ENCODE measurements at places on chromosomes 2 and 18. TPM values are rescaled to one million over a fixed set of nuclear protein-coding genes. Genes with fewer than 3 reads are reported as not detected.

EGR4 gene
- total RNA-seq: not detected

CREG2 gene
- not detected for total RNA-seq

EML6 gene
- total RNA-seq: 1.6 TPM

GRCh38 chr2:232721882-232722281 is 24.8 kb downstream of the GIGYF2 start:
- no peak for DNase-seq
- H3K36me3 ChIP-seq: no peaks in the 10 kb centered on the region
- no peaks in the 10 kb centered on the region for H3K4me1 ChIP-seq
- H3K27me3 ChIP-seq: no peaks in the 10 kb centered on the region

- no peak overlapping the region for H3K27ac ChIP-seq
- no peaks in the 10 kb centered on the region for H3K36me3 ChIP-seq
- H3K4me3 ChIP-seq: no peak overlapping the region
Observed at GRCh38 chr2:153074207-153074606, 355.8 kb downstream of the ARL6IP6 start.

MBOAT2 gene
- 20.0 TPM for total RNA-seq

FSHR gene
- total RNA-seq: not detected

DNA sequence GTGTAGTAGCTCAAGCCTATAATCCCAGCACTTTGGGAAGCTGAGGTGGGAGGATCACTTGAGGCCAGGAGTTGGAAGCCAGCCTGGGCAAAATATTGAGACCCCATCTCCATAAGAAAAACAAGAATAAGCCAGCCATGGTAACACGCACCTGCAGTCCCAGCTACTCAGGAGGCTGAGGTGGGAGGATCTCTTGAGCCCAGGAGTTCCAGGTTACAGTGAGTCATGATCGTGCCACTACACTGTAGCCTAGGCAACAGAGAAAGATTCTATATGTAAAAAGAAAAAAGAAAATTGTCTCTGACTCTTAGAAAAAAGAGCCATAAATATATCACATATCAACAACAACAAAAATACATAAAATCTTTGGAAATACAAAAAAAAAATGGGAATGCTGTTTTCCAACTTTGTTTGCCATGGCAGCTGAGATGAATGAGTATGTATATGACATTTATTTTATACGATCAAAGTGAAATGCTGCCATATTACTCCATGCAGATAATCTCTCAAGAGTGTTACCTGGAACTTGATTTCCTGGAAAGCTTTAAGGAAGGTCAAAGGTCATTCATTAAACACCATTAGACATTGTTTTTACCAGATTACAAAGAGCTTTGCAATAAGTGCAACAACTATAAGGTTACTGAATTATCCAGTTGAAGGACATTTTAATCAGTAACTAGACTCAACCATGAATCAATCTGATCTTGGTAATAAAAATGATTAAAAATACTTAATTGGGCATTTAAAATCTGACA is 19.7 kb upstream of the DAPL1 start:
- H3K4me1 ChIP-seq: no peaks in the 10 kb centered on the region
- H3K27ac ChIP-seq: no peak overlapping the region

DNA sequence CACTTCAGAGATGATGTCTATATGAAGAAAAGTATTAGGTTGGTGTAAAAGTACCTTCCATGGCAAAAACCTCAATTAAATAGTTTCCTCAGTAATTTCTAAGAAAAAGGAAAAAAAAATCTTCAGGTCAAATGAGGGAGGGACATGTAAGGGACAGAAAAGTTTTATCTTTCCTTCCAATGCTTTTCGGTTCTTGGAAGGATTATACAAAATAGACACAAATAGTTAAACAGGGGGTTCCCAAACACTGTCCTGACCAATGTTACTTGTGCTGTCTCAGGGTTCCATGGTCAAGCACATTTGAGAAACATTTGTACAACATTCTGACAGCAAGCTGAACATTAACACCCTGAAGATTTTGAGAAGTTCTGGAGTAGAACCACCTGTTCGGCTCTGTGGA is 22.0 kb downstream of the ERMN start:
- no peak overlapping the region for H3K4me3 ChIP-seq
- no peak overlapping the region for H3K27ac ChIP-seq
- no peaks in the 10 kb centered on the region for H3K36me3 ChIP-seq
- peaks cover 9% of the 10 kb centered on the region for H3K27me3 ChIP-seq

DNA sequence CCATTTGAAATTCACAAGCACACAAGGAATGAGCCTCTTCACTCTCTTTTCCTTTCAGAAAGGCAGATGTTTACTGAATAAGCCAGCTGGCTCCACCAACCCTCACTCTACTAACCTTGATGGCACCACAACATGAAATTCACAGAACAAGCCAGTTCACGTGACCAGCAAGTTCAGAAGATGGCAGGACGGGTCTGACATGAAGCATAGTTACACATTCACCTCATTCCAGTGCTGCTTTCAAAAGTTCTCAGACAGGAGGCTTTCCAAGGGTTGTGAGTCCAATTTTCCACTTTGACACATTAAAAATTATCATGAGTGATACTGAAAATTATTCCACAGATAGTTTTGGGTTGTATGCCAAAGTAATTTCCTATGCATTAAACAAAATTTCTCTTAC is 74.2 kb upstream of the MBOAT2 start:
- H3K4me1 ChIP-seq: no peaks in the 10 kb centered on the region
- no peaks in the 10 kb centered on the region for H3K27me3 ChIP-seq
- no peak overlapping the region for H3K4me3 ChIP-seq
- H3K27ac ChIP-seq: no peak overlapping the region
- H3K36me3 ChIP-seq: no peaks in the 10 kb centered on the region

- H3K4me3 ChIP-seq: no peak overlapping the region
- DNase-seq: no peak
- no peak overlapping the region for H3K27ac ChIP-seq
- H3K27me3 ChIP-seq: no peaks in the 10 kb centered on the region
- H3K4me1 ChIP-seq: no peaks in the 10 kb centered on the region
- H3K36me3 ChIP-seq: no peaks in the 10 kb centered on the region
Observed at GRCh38 chr18:38494065-38494464, 928.5 kb upstream of the CELF4 start.

GRCh38 chr2:74877781-74878433 is 44.0 kb downstream of the HK2 start:
- no peaks in the 10 kb centered on the region for H3K27me3 ChIP-seq
- no peak overlapping the region for H3K4me3 ChIP-seq
- no peaks in the 10 kb centered on the region for H3K36me3 ChIP-seq
- DNase-seq: no peak
- no peaks in the 10 kb centered on the region for H3K4me1 ChIP-seq
- H3K27ac ChIP-seq: no peak overlapping the region

GRCh38 chr2:159895258-159896065 is 97.5 kb upstream of the CD302 start:
- H3K36me3 ChIP-seq: no peaks in the 10 kb centered on the region
- no peak overlapping the region for H3K4me3 ChIP-seq
- no peaks in the 10 kb centered on the region for H3K4me1 ChIP-seq
- H3K27ac ChIP-seq: no peak overlapping the region
- no peak for DNase-seq
- H3K27me3 ChIP-seq: no peaks in the 10 kb centered on the region

EPHA4 gene
- 45.6 TPM for total RNA-seq

GRCh38 chr2:62705859-62706720 is 577 bp downstream of the EHBP1 start:
- no peaks in the 10 kb centered on the region for H3K4me1 ChIP-seq
- H3K27ac ChIP-seq: peak overlapping the region; percentile 98
- H3K36me3 ChIP-seq: no peaks in the 10 kb centered on the region
- no peaks in the 10 kb centered on the region for H3K27me3 ChIP-seq
- H3K4me3 ChIP-seq: peak overlapping the region; percentile 100

GRCh38 chr2:38060236-38061018 is 15.5 kb downstream of the CYP1B1 start:
- H3K4me1 ChIP-seq: no peaks in the 10 kb centered on the region
- H3K27ac ChIP-seq: no peak overlapping the region
- H3K4me3 ChIP-seq: no peak overlapping the region

GPR35 gene
- 1.7 TPM for total RNA-seq

UNC50 gene
- total RNA-seq: 12.0 TPM

APLF gene
- total RNA-seq: 22.1 TPM

DNA sequence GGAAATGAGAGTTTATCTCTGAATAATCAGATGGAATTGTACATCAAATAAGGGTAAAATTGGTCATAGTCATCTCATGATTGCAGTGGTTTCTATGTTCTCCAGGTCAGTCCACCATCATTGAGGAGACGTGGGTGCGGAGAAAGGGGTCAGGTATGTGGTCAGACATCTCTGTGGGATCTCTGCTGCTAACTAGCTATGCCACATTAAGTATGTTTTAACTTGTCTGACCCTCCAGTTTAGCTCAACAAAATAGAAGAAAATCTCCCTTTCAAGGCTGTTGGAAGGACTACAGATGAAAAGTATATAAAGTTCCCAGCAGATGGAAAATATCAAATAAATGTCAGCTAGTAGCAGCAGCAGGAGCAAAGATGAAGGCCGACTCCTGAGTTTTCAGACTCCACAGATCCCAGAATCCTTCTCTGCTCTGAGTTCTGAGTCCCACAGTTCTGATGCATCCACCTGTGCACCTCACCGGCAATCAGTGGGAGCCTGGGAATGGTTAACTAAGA is 106.6 kb upstream of the CYP1B1 start:
- no peaks in the 10 kb centered on the region for H3K36me3 ChIP-seq
- H3K27ac ChIP-seq: peak overlapping the region; percentile 87
- H3K4me3 ChIP-seq: no peak overlapping the region
- DNase-seq: no peak
- peaks cover 17% of the 10 kb centered on the region for H3K4me1 ChIP-seq

DNA sequence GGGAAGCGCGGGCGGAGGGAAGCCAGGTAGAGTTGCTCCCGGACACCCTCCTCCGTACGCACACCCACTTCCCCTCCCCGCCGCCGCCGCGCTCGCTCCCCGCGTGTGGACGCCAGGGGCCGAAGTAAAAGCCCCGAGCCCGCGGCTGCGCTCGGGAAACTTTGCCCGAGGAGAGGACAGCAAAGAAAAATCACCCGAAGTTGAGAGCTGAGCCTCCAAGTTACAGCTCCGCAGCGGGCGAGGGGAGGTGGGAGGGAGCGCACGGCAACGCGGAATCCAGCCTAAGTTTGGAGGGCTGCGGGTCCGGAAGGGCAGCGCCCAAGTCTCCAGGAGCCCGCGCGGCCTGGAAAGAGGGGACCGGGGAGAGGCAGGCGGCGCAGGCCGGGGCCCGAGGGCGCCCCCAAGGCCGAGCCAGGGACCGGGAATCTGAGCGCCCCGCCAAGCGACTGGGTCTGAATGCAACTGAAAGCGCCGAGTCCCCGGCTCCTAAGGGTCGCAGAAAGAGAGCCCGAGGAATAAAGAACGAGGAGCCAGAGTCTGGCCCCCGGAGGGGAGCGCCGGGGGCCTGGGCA is 706 bp upstream of the BCL11A start:
- H3K4me3 ChIP-seq: peak overlapping the region; percentile 39
- no peaks in the 10 kb centered on the region for H3K36me3 ChIP-seq
- H3K4me1 ChIP-seq: peaks cover 27% of the 10 kb centered on the region
- no peak for DNase-seq
- peaks cover 12% of the 10 kb centered on the region for H3K27me3 ChIP-seq

- no peaks in the 10 kb centered on the region for H3K4me1 ChIP-seq
- no peak overlapping the region for H3K4me3 ChIP-seq
- DNase-seq: no peak
- no peak overlapping the region for H3K27ac ChIP-seq
- H3K27me3 ChIP-seq: no peaks in the 10 kb centered on the region
- H3K36me3 ChIP-seq: no peaks in the 10 kb centered on the region
Observed at GRCh38 chr2:101330253-101330933, 21.9 kb upstream of the RNF149 start.

KCNIP3 gene
- total RNA-seq: 16.4 TPM

All from uterus (tissue), 4 donors.